Lung (tissue), 17 donors: ENCODE measurements at places on chromosomes 2 and 18. TPM values are rescaled to one million over a fixed set of nuclear protein-coding genes. Genes with fewer than 3 reads are reported as not detected.

- H3K36me3 ChIP-seq: peaks cover 6% of the 10 kb centered on the region
- H3K4me1 ChIP-seq: peaks cover 1% of the 10 kb centered on the region
- H3K27me3 ChIP-seq: no peaks in the 10 kb centered on the region
- H3K4me3 ChIP-seq: no peak overlapping the region
These were observed 66.3 kb downstream of the NBAS start for GRCh38 chr2:15494877-15495276.

- no peak for DNase-seq
- H3K4me3 ChIP-seq: no peak overlapping the region
- H3K27me3 ChIP-seq: no peaks in the 10 kb centered on the region
- H3K4me1 ChIP-seq: no peaks in the 10 kb centered on the region
These were observed 45.1 kb downstream of the RPL31 start for GRCh38 chr2:101047075-101047766.

GRCh38 chr2:223076573-223076972 lies 24.6 kb downstream of the KCNE4 start:
- H3K27ac ChIP-seq: no peak overlapping the region
- no peak for DNase-seq
- H3K36me3 ChIP-seq: no peaks in the 10 kb centered on the region
- H3K27me3 ChIP-seq: no peaks in the 10 kb centered on the region
- no peak overlapping the region for H3K4me3 ChIP-seq

DNA sequence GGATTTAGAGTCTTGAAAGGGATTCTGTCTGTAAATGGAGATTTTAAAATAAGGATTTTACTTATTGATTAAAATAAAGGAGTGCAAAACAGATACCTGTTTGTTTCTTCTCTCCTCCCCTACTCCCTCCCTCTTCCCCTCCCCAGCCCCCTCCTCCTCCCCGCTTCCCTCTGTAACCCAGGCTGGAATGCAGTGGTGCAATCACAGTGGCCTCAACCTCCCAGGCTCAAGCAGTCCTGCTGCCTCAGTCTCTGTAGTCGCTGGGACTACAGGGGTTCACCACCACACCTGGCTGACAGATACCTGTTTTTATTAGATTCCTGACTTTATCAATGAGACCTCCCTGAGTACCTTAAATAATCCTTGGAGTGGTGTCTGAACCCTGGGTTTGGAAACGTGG lies 57.1 kb downstream of the OXER1 start:
- no peak for DNase-seq
- H3K4me1 ChIP-seq: peaks cover 2% of the 10 kb centered on the region
- no peak overlapping the region for H3K4me3 ChIP-seq
- no peaks in the 10 kb centered on the region for H3K36me3 ChIP-seq
- no peaks in the 10 kb centered on the region for H3K27me3 ChIP-seq
- H3K27ac ChIP-seq: no peak overlapping the region

GRCh38 chr2:231671270-231672050 lies 36.9 kb upstream of the PTMA start:
- H3K27me3 ChIP-seq: no peaks in the 10 kb centered on the region
- peak overlapping the region; percentile 93 for H3K27ac ChIP-seq
- peaks cover 18% of the 10 kb centered on the region for H3K4me1 ChIP-seq
- H3K36me3 ChIP-seq: no peaks in the 10 kb centered on the region
- no peak for DNase-seq

DNA sequence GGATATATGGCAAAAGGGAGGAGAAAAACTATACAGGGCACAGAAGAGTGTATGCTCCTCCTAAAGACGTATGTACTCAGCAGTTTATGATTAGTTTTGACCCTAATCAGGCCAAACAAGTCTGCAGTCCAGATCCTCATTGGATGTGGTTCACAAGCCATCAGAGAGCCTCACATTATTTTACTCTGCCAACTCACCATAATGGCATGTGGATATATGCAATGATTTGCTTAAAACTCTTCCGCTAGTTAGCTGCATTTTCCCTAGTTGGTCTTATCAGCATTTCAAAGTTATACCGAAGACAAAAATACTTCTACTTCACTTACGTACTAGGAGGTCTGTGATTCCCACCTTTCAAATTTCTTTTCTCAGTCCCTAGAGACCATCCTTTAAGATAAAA lies 198.4 kb downstream of the CMPK2 start:
- H3K4me3 ChIP-seq: no peak overlapping the region
- no peaks in the 10 kb centered on the region for H3K27me3 ChIP-seq
- peaks cover 3% of the 10 kb centered on the region for H3K4me1 ChIP-seq
- no peak for DNase-seq

- peaks cover 31% of the 10 kb centered on the region for H3K4me1 ChIP-seq
- H3K4me3 ChIP-seq: no peak overlapping the region
- H3K36me3 ChIP-seq: no peaks in the 10 kb centered on the region
- no peak for DNase-seq
- H3K27me3 ChIP-seq: no peaks in the 10 kb centered on the region
These were observed 185.0 kb upstream of the HS6ST1 start for GRCh38 chr2:128503399-128504245.

GRCh38 chr2:172333235-172333977 lies 94.0 kb upstream of the ITGA6 start:
- H3K4me3 ChIP-seq: no peak overlapping the region
- H3K27ac ChIP-seq: no peak overlapping the region
- no peaks in the 10 kb centered on the region for H3K36me3 ChIP-seq

- H3K36me3 ChIP-seq: no peaks in the 10 kb centered on the region
- H3K27me3 ChIP-seq: no peaks in the 10 kb centered on the region
- DNase-seq: peak; percentile 4
- no peak overlapping the region for H3K4me3 ChIP-seq
- H3K27ac ChIP-seq: no peak overlapping the region
These were observed 665.2 kb upstream of the NRXN1 start for GRCh38 chr2:51697095-51697494.

DNA sequence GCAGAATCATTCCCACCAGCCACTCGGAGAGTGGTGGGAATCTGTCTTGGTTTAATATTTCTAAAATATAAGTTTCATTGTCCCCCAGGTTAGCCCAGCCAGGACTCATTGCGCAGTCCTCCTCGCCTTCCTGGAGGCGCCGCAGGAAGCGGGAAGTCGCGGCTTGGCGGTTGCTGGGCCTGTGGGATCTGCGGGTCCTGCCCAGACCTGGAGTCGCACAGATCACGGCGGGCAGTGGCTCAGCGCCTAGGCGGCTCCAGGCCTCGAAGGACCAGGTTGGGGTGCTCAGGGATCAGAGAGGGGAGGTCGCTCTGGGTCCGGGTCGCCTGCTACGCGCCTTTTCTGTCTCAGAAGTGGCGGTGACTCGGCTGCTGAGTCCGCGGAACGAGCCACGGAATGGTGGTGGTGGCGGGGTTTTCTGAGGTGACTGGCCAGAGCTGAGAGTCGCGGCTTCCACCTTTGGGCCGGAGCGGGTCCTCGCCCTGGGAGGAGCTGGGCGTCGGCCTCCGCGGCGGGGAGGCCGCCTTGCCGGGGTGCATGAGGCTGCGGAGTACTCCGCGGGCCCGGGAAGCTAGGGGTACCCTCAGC lies 2.6 kb downstream of the HOXD3 start:
- DNase-seq: peak; percentile 6
- no peak overlapping the region for H3K4me3 ChIP-seq
- peaks cover 95% of the 10 kb centered on the region for H3K27me3 ChIP-seq
- H3K4me1 ChIP-seq: no peaks in the 10 kb centered on the region
- no peak overlapping the region for H3K27ac ChIP-seq
- no peaks in the 10 kb centered on the region for H3K36me3 ChIP-seq

DNA sequence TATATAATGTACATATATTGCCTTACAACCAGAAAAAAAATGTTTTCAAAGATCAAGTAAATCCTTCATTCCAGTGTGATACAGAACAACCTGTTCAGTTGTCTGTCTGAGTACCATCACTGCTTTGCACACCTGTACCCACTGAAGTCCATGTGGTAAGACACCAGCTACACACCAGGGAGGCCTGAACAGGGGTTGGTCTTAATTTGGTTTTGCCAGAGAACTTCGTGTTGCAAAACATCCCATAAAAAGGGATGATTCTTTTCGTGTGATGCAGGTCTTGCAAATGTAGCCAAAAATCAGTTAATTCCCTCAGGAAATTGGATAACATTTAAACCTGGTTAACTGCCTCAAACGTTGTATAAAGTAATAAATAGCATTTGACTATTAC lies 73.7 kb upstream of the SLC1A4 start:
- H3K36me3 ChIP-seq: no peaks in the 10 kb centered on the region
- H3K4me1 ChIP-seq: no peaks in the 10 kb centered on the region
- no peak overlapping the region for H3K27ac ChIP-seq
- no peaks in the 10 kb centered on the region for H3K27me3 ChIP-seq
- H3K4me3 ChIP-seq: no peak overlapping the region
- DNase-seq: no peak

GRCh38 chr2:220948579-220948978 lies 623.5 kb downstream of the EPHA4 start:
- no peaks in the 10 kb centered on the region for H3K36me3 ChIP-seq
- H3K4me3 ChIP-seq: no peak overlapping the region
- no peaks in the 10 kb centered on the region for H3K4me1 ChIP-seq
- no peak for DNase-seq

GRCh38 chr2:215052404-215052803 lies 86.0 kb downstream of the ABCA12 start:
- no peaks in the 10 kb centered on the region for H3K4me1 ChIP-seq
- no peaks in the 10 kb centered on the region for H3K27me3 ChIP-seq
- H3K27ac ChIP-seq: no peak overlapping the region
- no peak overlapping the region for H3K4me3 ChIP-seq

- no peaks in the 10 kb centered on the region for H3K36me3 ChIP-seq
- no peak for DNase-seq
- H3K27me3 ChIP-seq: no peaks in the 10 kb centered on the region
- H3K4me3 ChIP-seq: no peak overlapping the region
- H3K27ac ChIP-seq: no peak overlapping the region
- H3K4me1 ChIP-seq: peaks cover 9% of the 10 kb centered on the region
These were observed 178.0 kb downstream of the SH3BP4 start for GRCh38 chr2:235129850-235130249.

DNA sequence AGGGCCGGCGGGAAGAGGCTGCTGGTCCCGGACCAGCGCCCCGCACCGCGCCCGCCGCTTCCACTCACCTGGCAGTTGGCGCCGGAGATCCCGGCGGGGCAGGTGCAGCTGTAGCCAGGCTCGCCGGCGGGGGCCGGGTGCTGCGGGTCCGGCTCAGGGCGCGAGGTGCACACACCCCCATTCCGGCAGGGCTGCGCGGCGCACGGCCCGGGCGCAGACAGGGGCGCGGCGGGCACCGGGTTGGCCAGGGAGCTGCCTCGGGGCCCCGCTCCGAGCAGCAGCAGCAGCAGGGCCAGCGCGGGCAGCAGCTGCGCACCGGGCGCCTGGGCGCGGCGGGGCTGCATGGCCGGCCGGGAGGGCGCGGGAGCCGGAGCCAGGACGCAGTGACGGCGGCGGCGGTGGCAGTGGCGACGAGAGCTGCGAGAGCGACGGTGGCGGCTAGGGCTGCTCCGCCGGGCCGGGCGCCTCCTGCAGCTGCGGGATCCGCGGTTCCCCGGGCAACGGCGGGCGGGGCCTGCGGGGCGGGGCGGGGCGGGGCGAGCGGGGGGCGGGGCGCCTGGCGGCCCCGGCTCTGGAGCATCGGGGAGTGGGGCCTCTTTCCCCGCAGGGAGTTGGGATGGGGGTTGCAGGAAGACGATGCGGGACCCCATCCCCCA lies at the start of gene DNER:
Gene DNER, minus strand, starts transcription at position 476 of the 656 bp plus-strand sequence. Its CDS starts 132 bp downstream, at position 344.
- peak within 1 kb of the TSS; percentile 14 for H3K4me3 ChIP-seq
- peaks cover 77% of the 10 kb centered on the region for H3K27me3 ChIP-seq
- H3K36me3 ChIP-seq: no peaks in the 10 kb centered on the region
- peaks cover 8% of the 10 kb centered on the region for H3K4me1 ChIP-seq

GRCh38 chr2:235087832-235088495 lies 136.1 kb downstream of the SH3BP4 start:
- H3K36me3 ChIP-seq: no peaks in the 10 kb centered on the region
- no peak overlapping the region for H3K4me3 ChIP-seq
- no peak overlapping the region for H3K27ac ChIP-seq
- H3K27me3 ChIP-seq: peaks cover 2% of the 10 kb centered on the region
- peak; percentile 85 for DNase-seq

DNA sequence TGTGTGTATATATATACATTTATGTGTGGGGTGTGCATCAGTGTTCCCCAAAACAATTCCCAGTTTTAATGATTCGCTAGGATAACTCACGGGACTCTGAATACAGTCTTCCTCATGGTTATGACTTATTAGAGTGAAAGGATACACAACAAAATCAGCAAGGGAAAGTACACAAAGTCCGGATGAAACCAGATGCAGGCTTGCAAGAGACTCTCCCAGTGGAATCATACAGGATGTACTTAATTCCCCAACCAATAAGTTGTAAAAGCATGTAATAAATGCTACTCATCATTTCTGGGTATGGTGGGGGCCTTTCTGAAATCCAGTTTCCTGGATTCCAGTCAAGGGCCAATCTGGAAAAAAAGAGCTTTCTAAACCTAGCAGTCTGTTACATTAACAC lies 654.1 kb upstream of the SYT4 start:
- H3K27me3 ChIP-seq: no peaks in the 10 kb centered on the region
- H3K36me3 ChIP-seq: no peaks in the 10 kb centered on the region
- no peak overlapping the region for H3K4me3 ChIP-seq
- peaks cover 8% of the 10 kb centered on the region for H3K4me1 ChIP-seq

DNA sequence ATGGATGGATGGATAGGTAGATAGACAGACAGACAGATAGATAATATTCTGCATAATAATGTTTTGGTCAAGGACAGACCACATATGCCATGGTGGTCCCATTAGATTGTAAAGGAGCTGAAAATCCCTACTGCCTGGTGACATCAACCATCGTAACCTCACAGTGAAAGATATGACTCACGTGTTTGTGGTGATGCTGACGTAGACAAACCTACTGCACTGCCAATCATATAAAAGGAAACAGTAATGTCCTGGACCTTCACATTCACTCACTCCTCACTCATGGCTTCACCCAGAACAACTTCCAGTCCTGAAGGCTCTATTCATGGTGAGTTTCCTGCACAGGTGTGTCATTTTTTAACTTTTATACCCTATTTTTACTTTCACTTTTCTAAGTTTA lies 202.9 kb upstream of the TPO start:
- H3K27ac ChIP-seq: no peak overlapping the region
- H3K4me1 ChIP-seq: peaks cover 2% of the 10 kb centered on the region
- no peak for DNase-seq
- no peak overlapping the region for H3K4me3 ChIP-seq
- no peaks in the 10 kb centered on the region for H3K36me3 ChIP-seq

GRCh38 chr2:12001621-12002020 lies 255.2 kb downstream of the LPIN1 start:
- H3K4me1 ChIP-seq: no peaks in the 10 kb centered on the region
- H3K36me3 ChIP-seq: no peaks in the 10 kb centered on the region
- no peak overlapping the region for H3K4me3 ChIP-seq
- H3K27me3 ChIP-seq: no peaks in the 10 kb centered on the region

GRCh38 chr2:170159060-170159459 lies 18.9 kb upstream of the MYO3B start:
- H3K4me3 ChIP-seq: no peak overlapping the region
- H3K27me3 ChIP-seq: no peaks in the 10 kb centered on the region
- DNase-seq: no peak
- H3K27ac ChIP-seq: no peak overlapping the region

RAB12 gene
- 74.5 TPM for total RNA-seq

HOXD12 gene
- total RNA-seq: not detected

FAP gene
- total RNA-seq: 6.7 TPM

POTEF gene
- not detected for total RNA-seq

ESPNL gene
- total RNA-seq: 2.1 TPM

SIX3 gene
- total RNA-seq: 0.06 TPM

CYP26B1 gene
- 2.6 TPM for total RNA-seq

ATP6V1B1 gene
- total RNA-seq: 1.4 TPM

MYL1 gene
- total RNA-seq: not detected

FAHD2A gene
- 20.8 TPM for total RNA-seq

FBXO11 gene
- total RNA-seq: 54.2 TPM

HNMT gene
- 135 TPM for total RNA-seq
